ENCODE measurements at places on chromosomes 7 and 10.
A peak's percentile ranks its signal among the peaks of the same experiment; 100 is the strongest.

DNA sequence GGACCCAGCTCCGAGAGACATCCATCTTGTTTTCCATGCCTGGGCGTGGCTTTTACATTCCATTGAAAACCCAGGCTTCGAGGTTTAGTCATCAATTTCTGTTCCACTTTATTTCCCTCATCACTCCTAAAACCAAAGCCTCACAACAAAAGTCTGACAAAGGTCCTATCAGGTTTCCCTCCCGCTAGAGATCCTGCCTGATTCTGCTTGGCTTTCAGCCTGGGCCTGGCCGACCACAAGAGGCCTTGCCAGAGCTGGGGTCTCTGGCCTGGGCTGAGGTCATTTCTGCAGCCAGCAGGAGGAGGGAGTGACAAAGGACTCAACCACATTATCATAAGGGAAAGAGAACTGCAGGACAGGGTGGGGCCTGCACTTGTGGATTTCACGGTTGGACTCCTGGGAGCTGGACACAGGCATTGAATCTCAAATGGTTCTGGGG, 167.0 kb downstream of the FANK1 start:
- peak; percentile 97 for DNase-seq

GRCh38 chr7:111096997-111097396, 6.1 kb downstream of the LRRN3 start:
- DNase-seq = no peak

GRCh38 chr10:15627617-15628196, 92.0 kb downstream of the ITGA8 start:
- peak; percentile 17 for DNase-seq

DNA sequence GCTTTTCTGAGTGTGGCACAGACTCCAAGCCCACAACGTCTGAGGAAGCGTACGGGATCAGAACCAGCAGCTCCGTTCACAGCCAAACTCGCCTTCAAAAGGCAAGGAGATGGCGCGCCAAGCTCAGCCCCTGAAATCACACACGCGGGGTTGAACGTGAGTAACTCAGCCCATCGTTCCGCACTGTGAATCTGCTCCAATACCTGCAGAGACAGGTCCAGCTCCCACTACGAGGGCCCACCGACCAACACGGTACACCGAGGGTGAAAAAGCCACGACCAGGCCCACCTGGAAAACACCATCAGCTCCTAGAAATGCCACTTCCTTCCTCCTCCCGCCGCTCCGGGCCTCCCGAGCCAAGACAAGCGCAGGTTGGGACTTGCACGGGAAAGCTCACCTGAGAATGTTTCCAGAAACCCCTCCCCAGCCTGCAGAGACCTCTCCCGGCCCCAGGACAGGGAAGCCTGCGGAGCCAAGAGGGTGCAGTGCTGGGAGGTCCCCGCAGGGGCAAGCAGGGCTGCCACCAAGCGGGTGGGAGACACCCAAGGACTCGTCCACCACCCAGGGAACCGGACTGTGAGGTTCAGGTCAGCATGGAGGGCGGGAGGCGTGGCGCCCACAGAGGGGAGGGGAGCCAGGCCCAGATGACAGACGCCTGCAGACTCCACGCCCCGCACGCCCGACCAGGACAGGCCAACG, 93.9 kb upstream of the PDGFA start:
- no peak for DNase-seq

DNA sequence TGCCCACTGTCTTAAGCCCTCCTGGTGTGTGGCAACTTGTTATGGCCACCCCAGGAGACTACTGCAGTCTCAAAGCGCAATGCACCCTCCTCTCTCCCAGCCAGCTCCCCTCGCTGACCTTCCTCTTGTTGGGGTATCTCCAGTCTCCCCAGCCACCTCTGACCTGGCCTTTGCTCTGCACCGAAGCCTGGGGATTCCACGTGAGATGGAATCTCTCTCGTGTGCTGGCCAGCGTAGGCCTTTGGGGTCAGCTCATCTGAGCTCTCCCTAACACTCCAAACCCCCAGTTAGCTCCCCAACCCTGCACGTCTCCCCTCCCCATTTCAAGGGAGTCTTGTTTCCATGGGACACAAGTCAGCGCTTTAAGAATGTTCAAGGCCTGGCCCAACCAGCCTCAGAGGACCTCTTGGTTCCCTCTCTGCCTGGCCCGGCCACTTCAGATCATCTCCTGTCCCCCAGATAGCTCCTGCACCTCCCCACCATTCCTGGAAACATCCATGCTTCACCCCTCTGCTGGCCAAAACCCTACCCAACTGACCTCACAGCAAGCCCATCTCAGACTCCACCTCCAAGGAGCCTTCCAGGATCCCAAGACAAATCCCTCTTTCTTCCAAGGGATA, 11.2 kb downstream of the ITPRIP start:
- no peak for DNase-seq

GRCh38 chr10:69101451-69102095, 13.7 kb downstream of the SRGN start:
- DNase-seq = peak; percentile 53

- DNase-seq = no peak
Observed at GRCh38 chr10:100528123-100528886, 1.4 kb downstream of the NDUFB8 start.

- no peak for DNase-seq
Observed at GRCh38 chr10:74035303-74035702, 37.4 kb downstream of the VCL start.

- DNase-seq = no peak
Observed at GRCh38 chr7:126557271-126557670, 695.5 kb downstream of the GRM8 start.

GRCh38 chr7:140961117-140961516, 36.4 kb upstream of the BRAF start:
- DNase-seq = no peak

DNA sequence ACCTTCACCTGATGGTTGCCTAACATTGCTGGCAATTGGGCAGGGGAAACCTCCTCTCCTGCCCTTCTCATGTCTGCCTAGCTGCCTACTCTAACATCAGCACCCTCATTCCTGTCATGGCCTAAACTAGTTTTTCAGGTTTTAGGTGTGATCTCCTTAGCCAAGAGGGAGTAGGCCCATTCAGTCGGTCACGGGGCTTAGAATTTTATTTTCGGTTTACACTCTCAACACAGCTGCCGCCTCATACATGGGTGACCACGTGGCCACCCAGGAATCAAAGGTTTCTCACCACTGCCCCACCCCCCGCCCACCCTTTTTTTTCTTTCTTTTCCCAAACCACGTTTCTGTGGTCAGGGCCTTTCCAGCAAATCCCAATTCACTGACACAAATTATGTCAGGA, 97.2 kb downstream of the RALA start:
- peak; percentile 63 for DNase-seq

GRCh38 chr7:91128683-91129348, 135.4 kb upstream of the FZD1 start:
- DNase-seq = peak; percentile 22

- DNase-seq = no peak
Observed at GRCh38 chr7:90165724-90166123, 11.5 kb downstream of the STEAP1 start.

DNA sequence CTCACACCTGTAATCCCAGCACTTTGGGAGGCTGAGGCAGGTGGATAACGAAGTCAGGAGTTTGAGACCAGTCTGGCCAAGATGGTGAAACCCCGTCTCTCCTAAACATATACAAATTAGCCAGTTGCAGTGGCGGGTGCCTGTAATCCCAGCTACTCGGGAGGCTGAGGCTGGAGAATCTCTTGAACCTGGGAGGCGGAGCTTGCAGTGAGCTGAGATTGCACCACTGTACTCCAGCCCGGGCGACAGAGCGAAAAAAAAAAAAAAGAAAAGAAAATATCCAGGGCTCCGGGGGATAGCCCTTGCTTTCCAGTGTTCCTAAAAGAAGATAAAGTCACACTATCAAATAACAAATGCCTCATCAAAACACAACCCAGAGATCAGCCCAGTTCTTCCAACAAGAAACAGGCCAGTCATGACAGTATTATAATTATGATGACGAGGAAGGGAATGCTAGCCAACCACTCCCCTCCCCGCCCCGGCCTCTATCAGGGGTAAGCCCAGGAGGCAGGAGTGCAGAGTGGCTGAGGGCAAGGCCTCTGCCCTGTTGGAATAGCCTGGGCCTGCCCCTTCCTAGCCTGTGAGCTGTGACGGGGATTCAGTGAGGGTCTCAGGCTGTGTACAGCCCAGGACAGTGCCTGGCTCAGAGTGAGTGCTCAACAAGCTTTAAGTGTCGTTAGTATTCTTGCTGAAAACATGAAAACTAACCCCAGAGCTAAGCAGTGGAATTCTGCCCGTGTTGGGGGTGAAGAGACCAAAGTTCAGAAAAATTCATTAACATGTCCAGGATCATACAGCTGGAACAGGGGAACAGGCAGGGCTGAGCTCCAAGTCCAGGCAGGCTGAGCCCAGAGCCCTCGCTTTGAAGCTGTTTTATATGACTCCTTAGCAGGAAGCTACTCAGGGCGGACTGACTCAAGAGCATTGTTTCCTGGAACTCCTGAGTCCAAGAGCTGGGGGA, 54.3 kb downstream of the FAM241B start:
- DNase-seq = peak; percentile 40

GRCh38 chr7:92785923-92786322, 50.5 kb downstream of the CDK6 start:
- DNase-seq = peak; percentile 77
